Endothelial cell (in vitro differentiated cells): ENCODE measurements at places on chromosomes 3 and 15.

DNA sequence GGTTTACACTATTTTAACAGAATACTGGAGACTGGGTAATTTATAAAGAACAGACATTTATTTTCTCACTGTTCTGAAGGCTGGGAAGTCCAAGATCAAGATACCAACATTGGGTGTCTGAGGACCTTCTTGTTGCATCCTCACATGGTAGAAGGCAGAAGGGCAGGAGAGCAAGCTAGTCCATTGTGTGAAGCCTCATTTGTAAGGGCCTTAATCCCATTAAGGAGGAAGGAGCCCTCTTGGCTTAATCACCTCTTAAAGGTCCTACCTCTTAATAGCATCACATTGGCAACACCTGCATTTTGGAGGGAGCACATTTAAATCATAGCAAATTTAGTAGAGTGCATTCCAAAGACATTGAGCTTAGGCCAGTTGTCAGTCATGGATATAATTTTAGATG, 26.2 kb downstream of the UBE2Q2 start:
- no peak for DNase-seq
- H3K4me1 ChIP-seq, result peaks cover 6% of the 10 kb centered on the region
- H3K27me3 ChIP-seq, result no peaks in the 10 kb centered on the region
- H3K36me3 ChIP-seq, result peaks cover 15% of the 10 kb centered on the region

DNA sequence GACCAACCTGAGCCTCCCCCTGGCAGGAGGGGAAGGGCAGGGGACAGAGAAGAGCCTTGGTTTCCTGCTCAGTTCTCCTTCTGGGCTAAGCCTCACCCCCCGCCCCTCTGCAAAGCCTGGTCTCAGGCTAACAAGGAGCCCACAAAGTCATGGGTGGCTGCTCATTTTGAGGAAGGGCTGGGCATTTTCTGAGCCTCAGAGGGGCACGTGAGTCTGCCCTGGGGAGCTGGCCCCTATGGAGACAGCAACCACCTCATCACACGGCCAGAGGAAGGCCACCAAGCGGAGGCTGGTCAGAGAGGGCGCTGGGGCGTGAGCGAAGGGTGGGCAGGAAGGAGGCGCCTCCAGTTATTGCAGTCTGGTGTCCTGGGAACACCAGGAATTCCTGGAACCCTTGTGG, 18.7 kb downstream of the ABTB1 start:
- no peak overlapping the region for H3K4me3 ChIP-seq
- H3K4me1 ChIP-seq, result no peaks in the 10 kb centered on the region
- no peaks in the 10 kb centered on the region for H3K36me3 ChIP-seq
- DNase-seq, result no peak
- H3K27ac ChIP-seq, result no peak overlapping the region

GRCh38 chr15:57823325-57823882, 116.9 kb downstream of the POLR2M start:
- no peak overlapping the region for H3K4me3 ChIP-seq
- H3K27me3 ChIP-seq, result peaks cover 5% of the 10 kb centered on the region
- no peaks in the 10 kb centered on the region for H3K36me3 ChIP-seq

DNA sequence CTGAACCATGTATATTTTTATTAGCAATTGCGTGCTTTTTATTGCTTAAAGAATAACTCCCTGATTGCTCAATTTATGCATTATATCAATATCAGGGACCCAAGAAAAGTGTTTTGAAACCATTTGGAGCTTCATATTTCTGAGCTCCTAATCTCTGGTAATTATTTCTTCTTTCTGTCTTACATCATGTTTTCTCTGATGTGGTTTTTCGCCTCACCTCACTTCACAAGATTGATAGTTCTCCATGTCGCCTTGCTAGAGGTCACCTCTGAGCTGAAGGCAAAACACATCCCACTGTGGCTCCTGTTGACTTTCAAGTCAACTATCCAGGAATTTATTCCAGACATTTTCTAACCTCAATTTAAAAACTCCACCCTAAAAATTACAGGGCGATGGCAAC, 837.4 kb downstream of the CADM2 start:
- no peak overlapping the region for H3K4me3 ChIP-seq
- H3K27ac ChIP-seq, result no peak overlapping the region
- no peaks in the 10 kb centered on the region for H3K4me1 ChIP-seq
- H3K36me3 ChIP-seq, result no peaks in the 10 kb centered on the region
- DNase-seq, result no peak

DNA sequence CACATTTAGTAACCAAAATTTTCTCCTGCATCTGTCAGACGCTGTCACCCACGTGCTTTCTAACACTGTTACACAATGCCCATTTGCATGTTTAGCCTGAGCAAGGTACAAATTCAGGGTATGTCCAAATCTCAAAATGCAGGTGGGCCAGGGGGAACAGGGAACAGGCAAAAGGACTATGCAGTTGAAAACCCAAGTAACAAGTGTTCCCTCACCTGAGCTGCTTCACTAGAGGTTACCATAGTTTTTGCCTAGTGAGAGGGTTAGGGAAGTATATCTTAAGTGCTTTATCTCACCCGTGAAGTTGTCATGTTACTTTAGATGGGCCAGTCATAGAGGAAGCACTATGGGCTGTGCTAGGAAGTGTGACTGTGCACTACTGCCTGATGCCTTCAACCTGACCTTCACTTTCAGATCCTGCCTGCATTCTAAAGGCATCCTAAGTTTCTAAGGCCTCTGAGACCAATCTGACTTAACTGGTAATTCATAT, 6.0 kb upstream of the TMEM87A start:
- H3K4me1 ChIP-seq, result peaks cover 20% of the 10 kb centered on the region
- peaks cover 4% of the 10 kb centered on the region for H3K36me3 ChIP-seq
- no peak for DNase-seq
- H3K27me3 ChIP-seq, result no peaks in the 10 kb centered on the region

DNA sequence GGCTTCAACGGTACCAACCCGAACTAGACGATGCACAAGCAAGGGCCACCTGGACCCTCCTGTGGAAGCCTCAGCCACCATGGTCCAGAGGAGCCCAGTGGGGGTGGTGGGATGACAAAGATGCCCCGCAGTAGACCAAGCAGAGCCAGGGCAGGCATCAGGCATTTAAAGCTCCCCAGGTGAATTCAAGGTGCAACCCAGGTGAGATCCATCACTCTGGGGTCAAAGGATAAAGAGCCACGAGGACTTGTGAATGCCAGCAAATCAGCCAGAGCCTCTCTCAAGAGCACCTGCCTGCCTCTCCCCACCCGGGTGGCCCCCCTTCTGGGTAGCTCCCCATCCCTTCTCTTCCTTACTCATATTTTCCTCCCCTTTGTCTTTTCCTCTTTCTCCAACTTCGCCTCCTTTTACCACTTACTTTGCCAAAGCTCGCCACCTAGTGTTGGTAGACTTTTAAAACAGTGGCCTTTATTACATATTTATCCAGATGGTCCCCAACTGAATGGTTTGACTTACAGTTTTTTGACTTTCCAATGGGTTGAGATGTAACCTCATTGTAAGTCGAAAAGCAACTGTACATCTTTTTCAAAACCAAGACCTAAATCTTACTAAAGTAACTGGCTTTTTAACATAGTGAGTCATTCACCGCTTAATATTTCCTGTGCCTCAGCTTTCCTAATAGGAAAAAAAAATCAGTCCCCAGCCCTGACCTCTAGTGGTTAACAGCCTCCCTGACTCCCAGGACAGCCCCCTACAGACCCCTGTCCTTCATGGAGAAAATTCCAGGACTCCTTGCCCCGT, 18.8 kb downstream of the PLA2G4F start:
- no peak overlapping the region for H3K27ac ChIP-seq
- no peak overlapping the region for H3K4me3 ChIP-seq
- H3K27me3 ChIP-seq, result peaks cover 7% of the 10 kb centered on the region
- peak; percentile 40 for DNase-seq
- peaks cover 16% of the 10 kb centered on the region for H3K4me1 ChIP-seq

- H3K36me3 ChIP-seq, result no peaks in the 10 kb centered on the region
- no peak overlapping the region for H3K4me3 ChIP-seq
- no peaks in the 10 kb centered on the region for H3K27me3 ChIP-seq
- peaks cover 12% of the 10 kb centered on the region for H3K4me1 ChIP-seq
- no peak for DNase-seq
These were observed 8.8 kb upstream of the GRAMD1C start for GRCh38 chr3:113829576-113830354.

- peak; percentile 75 for DNase-seq
- no peak overlapping the region for H3K27ac ChIP-seq
- no peak overlapping the region for H3K4me3 ChIP-seq
- H3K4me1 ChIP-seq, result peaks cover 32% of the 10 kb centered on the region
- H3K36me3 ChIP-seq, result no peaks in the 10 kb centered on the region
These were observed 654.4 kb upstream of the ADAMTS9 start for GRCh38 chr3:65342084-65342683.

- no peak overlapping the region for H3K4me3 ChIP-seq
- no peaks in the 10 kb centered on the region for H3K4me1 ChIP-seq
- no peaks in the 10 kb centered on the region for H3K36me3 ChIP-seq
- no peak for DNase-seq
- H3K27me3 ChIP-seq, result no peaks in the 10 kb centered on the region
These were observed 509.9 kb downstream of the VGLL3 start for GRCh38 chr3:86481031-86481430.

DNA sequence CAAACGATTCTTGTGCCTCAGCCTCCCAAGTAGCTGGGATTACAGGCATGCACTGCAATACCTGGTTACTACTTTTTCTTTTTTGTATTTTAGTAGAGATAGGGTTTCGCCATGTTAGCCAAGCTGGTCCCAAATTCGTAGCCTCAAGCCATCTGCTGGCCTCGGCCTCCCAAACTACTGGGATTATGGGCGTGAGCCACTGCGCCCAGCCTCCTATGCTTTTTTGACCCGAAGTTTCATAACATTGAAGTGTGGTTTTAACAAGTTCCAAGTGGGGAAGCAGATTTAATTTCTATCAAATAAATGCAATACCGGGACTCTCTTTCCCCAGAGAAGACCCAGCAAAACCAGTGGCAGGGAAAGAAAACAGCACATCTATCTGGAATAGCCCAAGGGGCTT, 13.7 kb downstream of the SH3BP5 start:
- H3K4me3 ChIP-seq, result no peak overlapping the region
- no peak overlapping the region for H3K27ac ChIP-seq
- no peaks in the 10 kb centered on the region for H3K27me3 ChIP-seq
- H3K36me3 ChIP-seq, result peaks cover 3% of the 10 kb centered on the region
- H3K4me1 ChIP-seq, result peaks cover 24% of the 10 kb centered on the region
